ENCODE measurements at places on chromosomes 13 and 19.
A peak's percentile ranks its signal among the peaks of the same experiment; 100 is the strongest.

GRCh38 chr19:28482221-28482620, 730.7 kb downstream of the UQCRFS1 start:
- no peak for DNase-seq

DNA sequence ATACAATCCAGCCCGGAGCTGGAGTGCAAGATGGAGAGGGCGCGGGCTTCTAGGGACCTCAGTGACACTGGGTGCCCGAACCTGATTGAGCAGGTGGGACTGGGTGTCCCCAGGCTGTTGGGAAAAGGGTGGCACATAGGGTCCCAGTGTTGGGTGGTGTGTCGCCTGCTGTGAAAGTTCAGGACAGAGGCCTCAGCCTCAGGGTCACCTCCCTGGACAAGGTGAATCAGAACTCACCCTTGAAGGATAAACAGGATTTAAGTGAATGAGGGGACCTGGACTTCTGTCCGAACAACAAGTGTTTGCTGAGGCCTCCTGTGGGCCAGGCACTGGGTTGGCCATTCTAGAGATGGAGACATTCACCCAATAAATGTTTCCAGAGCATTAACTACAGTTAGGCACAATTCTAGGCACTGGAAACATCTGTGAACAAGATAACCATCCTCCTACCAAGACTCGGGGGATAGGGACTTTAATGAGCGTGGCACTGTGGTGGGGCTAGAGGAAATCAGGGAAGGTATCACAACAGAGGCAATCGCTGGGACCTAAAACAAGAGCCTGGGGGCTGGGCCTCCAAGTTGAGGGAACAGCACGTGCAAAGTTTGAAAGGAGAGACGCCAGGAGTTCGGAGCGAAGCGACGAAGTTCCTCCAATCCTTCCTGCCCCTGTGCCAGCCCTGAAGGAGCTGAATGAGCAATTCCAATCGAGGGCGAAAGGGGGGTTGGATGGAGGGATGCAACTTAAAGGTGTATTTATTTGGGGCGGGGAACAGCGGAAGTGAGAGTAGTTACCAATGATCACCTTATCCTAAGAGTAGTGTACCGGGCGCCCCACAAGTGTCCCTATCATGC, 921 bp upstream of the POLD1 start:
- no peak for DNase-seq

DNA sequence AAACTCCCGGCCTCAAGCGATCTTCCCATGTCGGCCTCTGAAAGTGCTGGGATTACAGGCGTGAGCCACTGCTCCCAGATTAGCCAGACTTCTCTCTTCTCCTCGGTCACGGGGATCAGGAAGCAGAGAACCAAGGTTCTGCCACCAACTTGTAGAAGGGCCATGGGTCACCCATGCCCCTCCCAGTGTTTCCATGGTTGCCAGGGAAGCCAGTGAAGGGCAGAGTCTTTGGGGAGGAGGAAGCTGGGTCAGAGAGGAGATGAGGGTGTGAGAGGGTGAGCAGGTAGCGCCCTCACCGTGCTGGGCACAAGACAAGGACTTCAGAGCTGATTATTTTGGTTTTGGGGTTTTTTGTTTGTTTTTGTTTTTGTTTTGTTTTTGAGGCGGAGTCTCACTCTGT, 77.1 kb downstream of the GNG7 start:
- no peak for DNase-seq

DNA sequence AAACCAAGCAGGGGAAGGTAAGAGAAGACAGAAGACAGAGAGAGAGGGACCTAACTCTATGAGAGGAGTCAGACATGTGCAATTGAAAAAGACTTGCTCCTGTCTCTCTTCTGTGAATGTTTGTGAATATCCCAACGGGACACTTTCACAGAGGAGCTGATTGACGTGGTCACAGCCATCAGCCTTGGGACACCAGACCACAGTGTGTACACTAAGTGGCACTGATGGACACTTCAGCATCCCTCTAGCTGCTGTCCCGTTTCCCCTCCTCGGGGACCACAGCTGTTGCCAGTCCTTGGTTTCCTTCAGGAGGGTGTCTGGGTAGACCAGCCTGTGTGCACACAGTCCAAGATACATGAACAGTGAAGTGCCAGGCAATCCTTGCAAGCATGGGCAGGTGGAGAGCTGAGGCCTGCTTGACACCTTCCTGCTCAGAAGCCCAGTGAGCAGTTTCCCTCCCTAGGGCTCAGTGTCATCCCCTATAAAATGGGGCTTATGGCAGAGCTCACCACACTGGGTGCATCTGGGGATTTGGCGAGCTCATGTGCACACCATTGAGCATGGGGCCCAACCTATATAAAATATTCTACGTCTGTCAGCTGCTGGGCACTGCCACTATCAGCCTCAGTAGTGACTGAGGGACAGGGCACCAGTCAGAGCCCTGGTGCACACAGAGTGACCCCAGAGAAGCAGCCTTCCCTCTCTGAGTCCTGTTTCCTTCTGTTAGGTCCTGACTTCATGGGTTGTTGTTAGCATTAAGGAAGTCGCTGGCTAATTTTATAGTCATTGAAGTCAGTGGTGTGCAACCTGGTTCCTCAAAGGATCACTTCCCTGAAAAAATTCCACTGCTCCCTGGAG, 4.3 kb upstream of the USF2 start:
- DNase-seq, result no peak

GRCh38 chr13:78410847-78411246, 192.5 kb downstream of the POU4F1 start:
- no peak for DNase-seq

- no peak for DNase-seq
Observed at GRCh38 chr19:55832676-55833075, 877 bp upstream of the NLRP11 start.

GRCh38 chr13:66069570-66069969, 1160.6 kb downstream of the PCDH9 start:
- no peak for DNase-seq

- no peak for DNase-seq
Observed at GRCh38 chr19:2812414-2813234, 7.0 kb upstream of the ZNF554 start.

DNA sequence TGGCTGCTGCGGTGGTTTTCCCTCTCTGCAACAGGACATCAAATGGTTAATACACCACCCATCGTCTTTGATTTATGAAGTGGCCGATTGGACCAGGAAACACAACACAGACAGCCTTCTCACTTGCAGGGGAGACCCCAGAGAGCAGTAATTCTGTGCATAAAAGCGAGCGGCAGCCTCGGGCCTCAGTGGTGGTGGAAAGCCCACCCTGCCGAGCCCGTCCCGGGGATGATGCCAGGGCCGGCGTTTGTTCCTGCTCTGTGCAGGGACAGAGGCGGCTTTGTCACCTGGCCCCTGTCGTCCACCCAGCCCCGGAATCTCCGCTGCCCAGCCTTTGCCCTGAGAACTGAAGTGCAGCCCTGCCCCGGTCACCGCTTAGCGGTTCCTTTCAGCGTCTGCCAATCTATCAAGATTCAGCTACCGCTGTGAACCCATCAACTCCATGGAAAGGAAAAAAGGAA, 184.4 kb downstream of the TSHZ3 start:
- DNase-seq, result no peak

DNA sequence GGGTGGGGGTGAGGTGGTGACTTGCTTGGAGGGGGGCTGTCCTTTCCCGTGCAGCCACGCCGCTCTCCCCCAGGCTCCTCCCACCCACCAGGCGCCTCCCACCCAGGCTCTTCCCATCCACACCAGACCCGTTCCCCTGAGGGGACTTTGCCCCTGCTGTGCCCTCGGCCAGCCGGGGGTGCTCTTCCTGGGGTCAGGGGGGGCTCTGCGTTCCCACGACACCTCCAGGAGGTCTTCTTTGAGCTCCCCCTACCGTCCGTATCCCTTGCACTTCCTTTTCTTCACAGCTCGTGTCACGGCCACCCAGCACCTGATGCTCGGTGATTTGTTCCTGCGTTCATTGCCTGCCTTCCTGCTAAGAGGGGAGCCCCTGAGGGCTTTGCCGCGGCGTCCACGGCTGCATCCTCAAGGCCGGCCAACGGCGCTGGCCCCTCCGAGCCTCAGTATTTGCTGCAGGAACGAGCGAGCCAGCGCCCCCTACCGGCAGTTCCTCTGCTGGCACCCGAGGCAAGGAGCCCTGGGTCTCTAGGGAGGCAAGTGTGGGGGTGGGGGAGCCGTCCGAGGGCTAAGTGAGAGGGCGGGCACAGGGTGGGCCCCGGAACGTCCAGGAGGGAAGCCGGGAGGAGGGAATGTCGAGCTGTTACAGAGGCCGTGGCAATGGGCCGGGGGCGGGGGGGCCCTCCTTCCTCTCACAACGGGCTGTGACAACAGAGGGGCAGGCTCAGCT, 11.8 kb downstream of the LRRC4B start:
- DNase-seq, result peak; percentile 62

GRCh38 chr13:81017513-81018152, 676.7 kb upstream of the SPRY2 start:
- no peak for DNase-seq

DNA sequence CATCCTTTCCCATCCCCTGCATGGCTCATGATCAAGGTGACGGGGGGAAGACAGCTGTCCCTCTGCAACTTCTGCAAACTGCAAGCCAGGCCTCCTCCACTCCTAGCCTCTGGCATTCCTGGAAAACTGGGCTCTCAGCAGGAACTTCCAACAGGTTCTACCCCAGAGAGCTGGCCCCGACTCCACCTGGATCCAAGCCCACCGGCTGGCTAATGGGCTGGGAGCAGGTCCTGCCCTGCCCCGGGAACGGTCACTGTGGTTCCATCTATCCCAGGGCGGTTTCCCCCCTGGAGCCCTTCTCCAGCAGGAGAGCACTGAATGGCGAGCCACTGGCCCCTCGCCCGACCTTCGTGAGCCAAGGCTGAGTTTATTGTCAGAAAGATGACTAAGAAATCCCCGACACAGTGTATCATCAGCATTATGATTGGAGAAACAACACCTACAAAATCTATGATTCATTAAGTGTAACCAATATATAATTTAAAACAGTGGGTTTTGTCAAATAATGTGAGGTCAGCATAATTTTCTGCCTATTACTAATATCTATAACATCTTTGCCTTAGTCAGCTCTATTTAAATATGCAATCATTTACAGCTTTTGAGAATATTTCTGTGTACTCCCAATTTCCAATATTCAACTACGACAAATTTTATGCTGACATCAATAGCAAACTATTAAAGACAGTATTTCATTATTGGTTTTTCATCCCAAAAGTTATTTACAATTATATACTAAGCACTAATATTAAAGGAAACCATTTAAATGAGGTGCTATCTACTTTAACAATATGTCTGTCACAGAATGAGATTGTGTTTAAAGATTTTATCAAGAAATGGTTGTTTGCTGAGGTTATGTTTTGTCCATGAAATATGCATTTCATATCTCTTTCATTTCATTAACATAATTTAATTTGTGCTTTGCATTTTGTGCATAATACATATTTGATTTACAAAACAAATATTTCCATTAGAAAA, 133.0 kb downstream of the URI1 start:
- no peak for DNase-seq

DNA sequence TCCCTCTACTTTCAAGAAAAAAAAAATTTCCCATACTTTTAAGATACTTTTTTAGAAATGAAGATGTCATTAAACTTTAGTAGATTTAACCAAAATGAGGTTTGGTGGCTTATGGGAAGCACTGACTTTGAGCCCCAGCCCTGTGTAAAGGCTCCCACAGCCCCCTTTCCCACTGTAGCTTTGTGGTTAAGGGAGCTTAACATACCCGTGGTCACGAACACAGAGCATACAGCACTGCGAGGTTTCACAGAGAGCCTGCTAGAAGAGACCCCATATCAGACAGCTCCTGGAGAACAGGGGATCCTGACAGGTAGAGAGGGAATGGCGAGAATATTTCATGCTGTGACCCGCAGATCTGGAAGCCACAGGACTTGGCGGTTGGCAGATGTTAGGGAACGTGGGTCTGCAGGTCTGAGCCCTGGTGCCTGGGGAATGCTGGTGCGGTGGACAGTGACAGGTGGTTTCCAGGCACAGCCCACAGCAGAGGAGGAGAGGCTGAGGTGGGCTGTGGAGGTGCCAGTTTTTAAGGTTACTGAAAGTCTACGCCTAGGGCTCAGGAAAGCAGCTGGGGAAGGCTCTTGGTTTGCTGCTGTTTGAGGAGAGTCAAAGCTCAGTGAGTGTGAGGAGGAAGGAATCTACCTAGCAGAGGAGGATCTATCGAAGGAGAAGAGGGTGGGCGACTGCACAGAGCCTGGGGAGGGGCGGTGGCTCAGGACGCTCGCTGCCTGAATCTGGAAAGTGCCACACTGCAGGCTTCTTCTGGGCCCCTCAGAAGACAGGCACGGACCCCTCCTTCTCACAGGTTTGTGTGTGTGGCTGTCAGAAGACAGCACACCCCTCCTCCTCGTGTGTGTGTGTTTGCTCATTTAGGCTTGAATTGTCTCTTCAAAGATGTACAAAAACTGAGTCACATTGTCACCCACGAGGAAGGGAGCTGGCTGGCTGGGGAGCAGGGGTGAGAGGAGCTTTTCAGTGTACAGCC, 49.9 kb downstream of the SLC7A9 start:
- no peak for DNase-seq

DNA sequence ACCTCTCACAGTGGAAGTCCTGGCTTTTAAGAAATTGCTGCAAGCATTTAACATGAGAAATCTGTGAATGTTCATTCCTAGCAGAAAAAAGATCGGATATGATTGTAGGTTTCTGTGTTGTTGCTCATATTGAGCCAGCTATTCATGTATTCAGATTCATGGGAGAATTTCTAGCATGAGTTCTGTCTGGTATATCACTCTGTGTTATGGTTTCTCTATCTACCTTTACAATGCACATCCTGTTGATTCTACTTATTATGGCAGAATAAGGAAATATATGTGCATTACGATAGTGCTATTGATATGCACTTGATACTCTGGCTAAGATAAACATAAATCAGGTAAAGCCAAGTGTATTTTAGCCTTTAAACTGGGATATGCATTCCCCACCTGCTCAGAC, 138.2 kb downstream of the KCNRG start:
- no peak for DNase-seq

- no peak for DNase-seq
Observed at GRCh38 chr13:114047358-114047881, 73.5 kb upstream of the C13orf46 start.

GRCh38 chr13:25085125-25085742, 10.7 kb upstream of the PABPC3 start:
- DNase-seq, result no peak

- no peak for DNase-seq
Observed at GRCh38 chr13:101977475-101977874, 424.4 kb downstream of the FGF14 start.

DNA sequence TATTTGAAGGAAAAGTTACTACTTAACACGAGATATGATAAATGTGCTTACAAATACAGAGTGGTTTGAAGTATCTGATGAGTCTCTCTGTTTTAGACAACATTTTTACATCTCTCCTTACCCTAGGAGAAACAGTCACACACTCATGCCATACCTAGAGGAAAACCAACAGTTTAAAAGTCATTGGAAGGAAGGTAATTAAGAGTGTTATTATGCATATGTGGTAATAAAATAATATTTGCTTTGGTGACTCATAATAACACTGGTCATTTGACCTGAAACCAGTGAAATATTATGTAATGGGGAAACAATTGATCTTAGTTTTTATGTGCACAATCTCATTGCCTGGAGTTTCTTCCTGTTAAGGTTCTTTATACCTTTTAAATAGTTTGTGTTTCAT, 136.9 kb upstream of the SOX21 start:
- DNase-seq, result no peak

GRCh38 chr13:109275139-109275745, 511.1 kb downstream of the IRS2 start:
- DNase-seq, result no peak
